Vein endothelial cell (primary cell): ENCODE measurements at places on chromosomes 2 and 18. TPM values are rescaled to one million over a fixed set of nuclear protein-coding genes. Genes with fewer than 3 reads are reported as not detected.

GCKR gene
- 0.98 and 3.2 TPM in 2 replicates for total RNA-seq

STEAP3 gene
- 13.4 and 20.6 TPM in 2 replicates for total RNA-seq

MC4R gene
- not detected in 2 replicates for total RNA-seq

HES6 gene
- 2.7 and 4.2 TPM in 2 replicates for total RNA-seq

IL36B gene
- not detected in 2 replicates for total RNA-seq

ME2 gene
- total RNA-seq, result 44.7 and 58.1 TPM in 2 replicates

LYPD1 gene
- total RNA-seq, result 1.9 and 24.5 TPM in 2 replicates

ZSCAN30 gene
- 13.4 and 16.4 TPM in 2 replicates for total RNA-seq

MYOM1 gene
- total RNA-seq, result under 0.01 and 0.10 TPM in 2 replicates

IL1RL2 gene
- not detected in 2 replicates for total RNA-seq

FAM117B gene
- 2.1 and 2.6 TPM in 2 replicates for total RNA-seq

SCYGR4 gene
- not detected in 2 replicates for total RNA-seq

SFTPB gene
- not detected in 2 replicates for total RNA-seq

ADCYAP1 gene
- total RNA-seq, result not detected in 2 replicates

SNTG2 gene
- total RNA-seq, result not detected in 2 replicates

NDC80 gene
- 9.1 and 24.7 TPM in 2 replicates for total RNA-seq

STAM2 gene
- 28.1 and 33.3 TPM in 2 replicates for total RNA-seq

EGR4 gene
- not detected in 2 replicates for total RNA-seq

FN1 gene
- 1,141 and 2,305 TPM in 2 replicates for total RNA-seq

DLX1 gene
- total RNA-seq, result 0.29 TPM in 1 of 2 replicates, not detected in the other

SCRN3 gene
- 18.3 and 21.5 TPM in 2 replicates for total RNA-seq

KCNE4 gene
- total RNA-seq, result under 0.01 and 0.10 TPM in 2 replicates

FBXO48 gene
- total RNA-seq, result 0.33 and 0.48 TPM in 2 replicates

KCNG3 gene
- under 0.01 TPM in 2 replicates for total RNA-seq

RAB27B gene
- under 0.01 and 0.10 TPM in 2 replicates for total RNA-seq

TBR1 gene
- total RNA-seq, result under 0.01 and 0.10 TPM in 2 replicates

SLC38A11 gene
- total RNA-seq, result not detected in 2 replicates

EVX2 gene
- total RNA-seq, result not detected in 2 replicates

OR6B2 gene
- total RNA-seq, result not detected in 2 replicates

LAMA3 gene
- 6.2 and 6.5 TPM in 2 replicates for total RNA-seq

COPS7B gene
- 22.9 and 24.8 TPM in 2 replicates for total RNA-seq
